ENCODE measurements at places on chromosomes 7 and 10. TPM values are rescaled to one million over a fixed set of nuclear protein-coding genes. Genes with fewer than 3 reads are reported as not detected.

GRCh38 chr10:113879691-113880090, 25.2 kb downstream of the NHLRC2 start:
- no peak for DNase-seq
- peaks cover 10% of the 10 kb centered on the region for H3K4me1 ChIP-seq
- H3K27me3 ChIP-seq = no peaks in the 10 kb centered on the region
- no peak overlapping the region for H3K27ac ChIP-seq

GRCh38 chr7:105187302-105188169, 173.5 kb downstream of the KMT2E start:
- H3K4me1 ChIP-seq = peaks cover 6% of the 10 kb centered on the region
- no peaks in the 10 kb centered on the region for H3K27me3 ChIP-seq
- H3K36me3 ChIP-seq = no peaks in the 10 kb centered on the region
- H3K27ac ChIP-seq = no peak overlapping the region
- no peak for DNase-seq
- H3K4me3 ChIP-seq = no peak overlapping the region

DNA sequence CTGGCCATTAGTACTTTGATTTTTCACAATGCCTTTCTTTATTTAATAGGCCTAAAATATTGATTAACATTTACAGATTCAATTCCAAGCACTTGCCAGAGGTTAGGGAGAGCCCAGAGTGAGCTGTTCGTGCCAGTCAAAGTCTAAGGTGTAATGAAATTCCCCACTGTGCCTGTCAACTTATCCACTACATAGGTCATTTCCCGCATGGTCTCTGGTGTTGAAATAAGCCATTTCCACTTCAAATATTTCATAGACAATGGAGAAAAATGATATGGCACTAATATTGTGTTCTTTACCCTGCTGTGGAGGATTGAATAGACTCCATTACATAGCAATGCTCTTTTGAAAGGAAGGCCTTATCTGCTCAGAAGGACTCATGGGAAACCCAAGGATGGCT, 978.1 kb upstream of the CELF2 start:
- peaks cover 3% of the 10 kb centered on the region for H3K27me3 ChIP-seq
- no peak for DNase-seq
- no peak overlapping the region for H3K4me3 ChIP-seq
- no peak overlapping the region for H3K27ac ChIP-seq
- no peaks in the 10 kb centered on the region for H3K36me3 ChIP-seq

GRCh38 chr10:46231087-46231486, 55.7 kb upstream of the ANTXRL start:
- peaks cover 5% of the 10 kb centered on the region for H3K27me3 ChIP-seq
- H3K36me3 ChIP-seq = no peaks in the 10 kb centered on the region
- peaks cover 6% of the 10 kb centered on the region for H3K4me1 ChIP-seq
- H3K4me3 ChIP-seq = no peak overlapping the region
- H3K27ac ChIP-seq = no peak overlapping the region
- DNase-seq = peak; percentile 61

DNA sequence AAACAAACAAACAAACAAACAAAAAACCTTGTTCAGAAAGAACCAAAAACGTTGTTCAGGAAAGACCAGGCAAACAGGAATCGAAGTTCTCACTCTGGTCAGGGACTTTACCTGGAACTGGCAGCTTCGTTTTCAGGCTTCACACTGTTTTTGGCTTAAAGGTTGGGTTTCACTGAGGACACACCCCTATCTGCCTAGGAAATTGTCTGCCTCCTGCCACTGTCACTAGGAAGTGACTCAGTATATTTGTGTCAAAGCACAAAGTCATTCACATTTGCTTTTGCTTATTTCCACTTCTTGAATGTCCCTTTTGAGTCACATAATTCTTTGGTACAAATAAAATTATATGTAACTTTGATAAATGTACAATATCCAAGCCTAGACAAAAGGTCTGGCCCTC, 37.9 kb downstream of the PNLIPRP3 start:
- no peaks in the 10 kb centered on the region for H3K4me1 ChIP-seq
- DNase-seq = no peak
- H3K27ac ChIP-seq = no peak overlapping the region

DNA sequence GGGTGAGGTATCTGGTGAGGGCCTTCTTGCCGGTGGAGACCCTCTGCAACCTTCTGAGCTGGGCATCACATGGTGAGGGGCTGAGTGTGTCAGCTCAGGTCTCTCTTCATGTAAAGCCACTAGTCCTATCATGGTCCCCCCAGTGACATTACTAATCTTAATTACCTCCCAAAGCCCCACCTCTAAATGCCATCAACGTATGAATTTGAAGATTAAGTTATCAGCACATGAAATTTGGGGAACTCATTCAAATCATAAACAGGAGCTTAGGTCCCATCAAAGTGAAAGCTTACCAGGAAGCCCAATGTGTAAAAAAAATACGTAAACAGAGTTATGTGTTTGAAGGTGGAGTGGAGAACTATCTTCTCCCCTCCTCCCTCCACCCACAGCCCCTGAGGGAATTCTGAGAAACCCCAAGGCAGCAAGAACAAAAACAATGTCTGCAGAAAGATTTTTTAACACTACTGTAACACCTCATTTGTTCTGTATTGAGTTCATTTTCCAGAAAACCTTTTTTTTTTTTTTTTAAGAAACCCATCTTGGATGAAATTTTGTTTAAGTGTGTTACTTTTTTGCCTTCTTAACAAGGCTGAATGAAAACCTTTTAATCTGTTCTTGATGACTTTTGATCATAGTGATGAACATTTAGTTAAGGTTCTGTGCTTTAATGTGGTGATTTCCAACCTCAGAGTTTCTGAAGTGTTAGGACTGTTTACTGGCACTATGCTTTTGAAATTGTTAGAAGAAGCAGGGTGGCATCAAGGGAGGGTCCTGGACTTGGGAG, 19.1 kb upstream of the PCGF5 start:
- no peak overlapping the region for H3K4me3 ChIP-seq
- no peak overlapping the region for H3K27ac ChIP-seq
- H3K4me1 ChIP-seq = no peaks in the 10 kb centered on the region
- H3K27me3 ChIP-seq = peaks cover 3% of the 10 kb centered on the region
- no peak for DNase-seq

DNA sequence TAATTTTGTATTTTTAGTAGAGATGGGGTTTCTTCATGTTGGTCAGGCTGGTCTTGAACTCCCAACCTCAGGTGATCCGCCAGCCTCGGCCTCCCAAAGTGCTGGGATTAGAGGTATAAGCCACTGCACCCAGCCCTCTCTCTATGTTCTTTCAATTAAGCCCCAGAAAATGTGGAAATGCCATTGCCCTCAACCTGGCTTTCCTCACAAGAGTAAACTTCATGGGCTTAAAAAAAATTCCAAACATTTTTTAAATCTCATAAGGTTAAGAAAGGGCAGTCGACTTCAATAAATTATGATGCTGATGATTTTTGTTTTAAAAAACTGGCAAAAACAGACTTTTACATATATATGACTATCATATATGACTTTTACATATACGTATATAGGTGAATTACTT, 107.6 kb downstream of the TES start:
- H3K27me3 ChIP-seq = peaks cover 2% of the 10 kb centered on the region
- no peak overlapping the region for H3K27ac ChIP-seq
- H3K36me3 ChIP-seq = no peaks in the 10 kb centered on the region
- DNase-seq = no peak
- no peak overlapping the region for H3K4me3 ChIP-seq

GRCh38 chr7:123410273-123410904, 124.0 kb downstream of the IQUB start:
- H3K27ac ChIP-seq = no peak overlapping the region
- no peaks in the 10 kb centered on the region for H3K36me3 ChIP-seq
- H3K27me3 ChIP-seq = peaks cover 3% of the 10 kb centered on the region
- no peaks in the 10 kb centered on the region for H3K4me1 ChIP-seq

GRCh38 chr7:123633553-123633952, 22.1 kb upstream of the LMOD2 start:
- no peaks in the 10 kb centered on the region for H3K36me3 ChIP-seq
- peaks cover 5% of the 10 kb centered on the region for H3K4me1 ChIP-seq
- H3K27me3 ChIP-seq = no peaks in the 10 kb centered on the region
- H3K27ac ChIP-seq = peak overlapping the region; percentile 49
- H3K4me3 ChIP-seq = no peak overlapping the region

GRCh38 chr10:22016046-22016705, 12.6 kb upstream of the DNAJC1 start:
- DNase-seq = no peak
- H3K4me3 ChIP-seq = no peak overlapping the region
- H3K36me3 ChIP-seq = no peaks in the 10 kb centered on the region
- no peak overlapping the region for H3K27ac ChIP-seq

DNA sequence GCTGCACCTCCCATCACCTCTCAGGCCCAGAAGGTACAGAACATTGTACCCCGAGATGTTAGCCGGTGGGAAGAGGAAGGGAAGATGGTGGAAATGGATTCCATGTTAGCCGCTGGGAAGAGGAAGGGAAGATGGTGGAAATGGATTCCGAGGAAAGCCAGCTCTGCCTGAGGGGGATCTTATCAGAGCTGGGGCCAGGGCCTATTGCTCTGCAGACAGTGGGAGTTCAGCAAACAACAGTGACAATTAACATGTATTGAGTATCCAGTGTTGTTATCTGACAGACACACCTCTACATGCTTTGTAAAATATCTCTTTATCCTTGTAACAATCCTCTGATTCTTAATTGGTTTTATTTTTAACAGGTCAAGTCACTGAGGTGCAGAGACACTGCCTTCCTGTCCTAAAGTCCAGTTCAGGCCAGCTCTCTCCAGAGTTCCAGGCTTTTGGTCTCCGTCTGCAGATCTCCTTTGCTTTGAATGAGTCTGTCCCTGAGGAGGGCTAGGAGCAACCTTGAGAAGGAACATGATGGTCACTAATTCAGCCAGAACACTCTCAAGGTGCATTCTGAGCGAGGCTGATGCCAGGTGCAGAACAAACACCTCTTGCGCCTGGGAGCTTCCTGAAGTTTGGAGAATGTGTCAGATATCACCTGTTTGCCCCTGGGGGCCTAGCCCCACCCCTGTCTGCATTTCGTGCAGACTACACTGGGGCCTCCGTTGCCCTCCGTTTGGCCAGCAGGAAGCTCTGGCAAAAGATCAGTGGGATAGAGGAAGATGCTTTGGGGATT, 82.4 kb upstream of the PODXL start:
- no peaks in the 10 kb centered on the region for H3K36me3 ChIP-seq
- H3K27ac ChIP-seq = no peak overlapping the region
- peaks cover 5% of the 10 kb centered on the region for H3K27me3 ChIP-seq
- no peak for DNase-seq
- no peak overlapping the region for H3K4me3 ChIP-seq

GRCh38 chr10:11639849-11640764, 28.7 kb upstream of the USP6NL start:
- no peak overlapping the region for H3K4me3 ChIP-seq
- no peak for DNase-seq
- no peak overlapping the region for H3K27ac ChIP-seq
- no peaks in the 10 kb centered on the region for H3K36me3 ChIP-seq

DNA sequence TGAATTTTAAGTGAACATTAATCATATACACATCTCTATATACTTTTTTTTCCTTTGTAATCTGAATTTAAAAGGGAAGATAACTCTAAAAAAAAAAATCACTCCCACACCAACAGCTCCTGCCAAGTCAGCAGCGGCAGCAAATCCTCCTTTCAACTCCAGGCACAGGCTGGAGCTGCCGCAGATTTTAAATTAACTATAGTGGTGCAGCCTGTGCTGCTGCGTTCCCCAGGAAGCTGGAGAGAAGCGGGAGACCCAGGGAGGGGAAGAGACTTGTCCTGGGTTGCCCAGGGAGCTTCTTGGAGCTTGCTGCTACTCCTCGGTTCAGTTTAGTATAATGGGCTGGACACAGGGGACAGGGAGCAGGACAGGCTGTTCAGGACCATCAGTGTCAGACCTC, 32.6 kb upstream of the HSPB1 start:
- H3K27ac ChIP-seq = no peak overlapping the region
- no peaks in the 10 kb centered on the region for H3K36me3 ChIP-seq
- peaks cover 5% of the 10 kb centered on the region for H3K4me1 ChIP-seq
- peaks cover 74% of the 10 kb centered on the region for H3K27me3 ChIP-seq

GRCh38 chr10:7261351-7261750, 149.5 kb downstream of the SFMBT2 start:
- H3K27me3 ChIP-seq = peaks cover 52% of the 10 kb centered on the region
- peaks cover 40% of the 10 kb centered on the region for H3K4me1 ChIP-seq
- DNase-seq = no peak
- H3K36me3 ChIP-seq = peaks cover 4% of the 10 kb centered on the region
- no peak overlapping the region for H3K4me3 ChIP-seq

DNA sequence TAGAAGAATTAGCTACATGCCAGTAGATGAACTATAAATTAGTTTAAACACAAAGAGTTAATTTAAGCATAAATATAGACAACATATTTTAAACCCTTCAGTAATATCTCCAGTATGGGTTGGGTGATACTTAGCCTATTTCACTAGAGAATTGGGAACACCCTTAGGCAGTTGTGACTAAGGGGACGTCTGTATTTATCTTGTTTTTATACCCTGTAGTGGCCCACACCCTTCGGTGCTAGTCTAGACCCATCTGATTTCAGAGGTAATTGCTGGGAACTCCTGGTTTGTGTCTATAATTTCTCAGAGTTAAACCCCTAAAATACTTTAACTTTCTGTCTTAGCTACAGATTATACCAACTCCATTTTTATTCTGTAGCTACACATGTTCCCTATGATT, 11.5 kb upstream of the STEAP4 start:
- H3K36me3 ChIP-seq = no peaks in the 10 kb centered on the region
- peaks cover 22% of the 10 kb centered on the region for H3K27me3 ChIP-seq
- DNase-seq = no peak
- H3K4me1 ChIP-seq = no peaks in the 10 kb centered on the region
- H3K4me3 ChIP-seq = no peak overlapping the region
- H3K27ac ChIP-seq = no peak overlapping the region

DNA sequence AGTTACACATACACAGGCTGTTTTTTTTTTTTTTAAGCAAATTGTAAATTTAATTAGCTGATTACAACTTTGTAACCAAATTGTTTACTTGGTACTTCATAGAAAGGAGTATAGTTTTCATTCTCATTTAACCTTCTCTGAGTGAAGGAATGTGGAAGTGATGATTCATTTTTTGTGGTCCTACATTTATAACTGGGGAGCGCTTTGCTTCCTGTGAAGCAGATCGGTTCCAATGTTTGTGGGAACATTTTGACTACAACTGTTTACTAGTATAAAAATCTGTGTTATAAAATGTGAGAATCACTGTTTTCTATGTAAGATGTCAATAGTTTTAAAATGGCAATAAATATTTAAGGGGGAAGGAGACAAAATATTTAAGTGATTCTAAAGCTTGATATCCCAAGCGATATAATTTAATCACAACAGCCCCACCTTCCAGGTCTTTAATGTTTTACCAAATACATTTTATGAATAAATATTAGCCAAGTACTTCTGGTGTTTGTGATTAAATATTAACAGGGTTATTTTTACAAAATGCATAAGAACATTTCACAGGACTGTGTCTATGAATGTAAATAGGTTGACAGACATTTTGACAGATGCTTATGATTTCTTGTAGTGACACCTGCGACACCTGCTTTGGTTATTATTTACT, 57.1 kb downstream of the NXPH1 start:
- H3K4me1 ChIP-seq = no peaks in the 10 kb centered on the region
- H3K4me3 ChIP-seq = no peak overlapping the region
- H3K36me3 ChIP-seq = no peaks in the 10 kb centered on the region
- DNase-seq = no peak
- peaks cover 4% of the 10 kb centered on the region for H3K27me3 ChIP-seq
- no peak overlapping the region for H3K27ac ChIP-seq

STOX1 gene
- total RNA-seq = 4.0 TPM

AP4M1 gene
- 28.5 TPM for total RNA-seq

SLC29A4 gene
- total RNA-seq = 79.6 TPM

RADIL gene
- 11.8 TPM for total RNA-seq

FBXL13 gene
- total RNA-seq = 1.1 TPM

KNDC1 gene
- total RNA-seq = 6.4 TPM

DEPP1 gene
- total RNA-seq = 53.0 TPM

ZNF783 gene
- 19.7 TPM for total RNA-seq

CYP2C8 gene
- total RNA-seq = 2.9 TPM

ARID5B gene
- 55.2 TPM for total RNA-seq

NUDCD3 gene
- total RNA-seq = 82.1 TPM

NPC1L1 gene
- total RNA-seq = 11.0 TPM

TLX1 gene
- total RNA-seq = 0.17 TPM

KCP gene
- total RNA-seq = 4.2 TPM

MYOZ1 gene
- 0.36 TPM for total RNA-seq

Measured in type B pancreatic cell (in vitro differentiated cells).